ENCODE measurements at places on chromosomes 3 and 15. TPM values are rescaled to one million over a fixed set of nuclear protein-coding genes. Genes with fewer than 3 reads are reported as not detected.

GRCh38 chr3:62845996-62846395 lies 29.2 kb downstream of the CADPS start:
- DNase-seq, result no peak

NR2E3 gene
- not detected for total RNA-seq

DNA sequence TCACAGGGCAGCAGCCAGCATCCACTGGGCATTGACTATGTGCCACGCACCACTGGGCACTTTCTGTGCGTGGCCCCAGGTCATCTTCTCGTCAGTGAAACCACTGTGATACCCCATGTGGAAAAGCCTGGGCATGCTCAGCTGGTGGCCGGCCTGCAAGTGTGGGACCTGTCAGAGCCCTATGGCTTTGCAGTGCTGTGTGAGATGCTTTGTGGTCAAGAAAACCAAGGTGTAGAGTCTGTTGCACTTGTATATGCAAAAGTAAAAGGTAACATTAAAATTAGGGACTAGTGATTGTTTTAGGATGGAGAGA lies 69.5 kb downstream of the PGPEP1L start:
- DNase-seq, result no peak

GRCh38 chr3:46293991-46294833 lies 52.0 kb downstream of the CCR3 start:
- no peak for DNase-seq

DNA sequence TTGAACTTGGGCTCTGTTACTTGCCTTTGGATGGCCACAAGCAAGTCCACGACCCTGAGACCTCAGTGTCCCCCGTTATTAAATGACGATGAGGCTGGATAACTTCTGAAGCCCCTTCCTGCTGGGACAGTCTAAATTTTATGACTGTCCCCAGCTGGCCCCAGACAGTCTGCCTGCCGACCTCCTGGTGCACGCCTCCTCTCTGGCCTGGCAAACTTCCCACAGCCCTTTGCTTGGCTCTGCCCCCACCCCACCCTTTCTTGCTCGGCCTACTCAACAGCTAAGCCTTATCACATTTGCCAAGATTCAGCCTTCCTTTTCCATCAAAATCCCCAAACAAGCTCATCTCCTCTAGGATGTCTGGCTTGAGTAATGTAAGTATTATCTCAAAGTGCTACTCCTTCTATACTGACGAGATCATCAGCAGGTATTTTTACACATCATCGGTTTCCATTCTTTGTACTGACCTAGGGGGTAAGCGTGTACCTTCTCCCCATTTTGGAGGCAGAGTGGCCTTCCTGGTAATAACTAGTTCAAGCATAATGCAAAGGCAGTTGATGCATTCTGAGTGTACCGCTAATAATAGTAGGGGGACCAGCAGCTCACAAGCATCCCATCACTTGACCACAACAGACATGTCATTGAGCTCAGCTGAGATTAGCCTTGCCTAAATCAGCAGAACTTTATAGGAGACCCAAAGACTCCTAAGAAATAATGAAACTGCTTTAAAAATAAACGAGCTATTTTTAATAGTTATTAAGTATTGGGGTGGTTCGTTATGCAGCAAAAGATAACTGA lies 120.8 kb upstream of the HACD2 start:
- no peak for DNase-seq

GRCh38 chr15:31502541-31503229 lies 176.1 kb downstream of the KLF13 start:
- DNase-seq, result no peak

- no peak for DNase-seq
These were observed 1.3 kb downstream of the CCDC80 start for GRCh38 chr3:112639455-112640225.

DNA sequence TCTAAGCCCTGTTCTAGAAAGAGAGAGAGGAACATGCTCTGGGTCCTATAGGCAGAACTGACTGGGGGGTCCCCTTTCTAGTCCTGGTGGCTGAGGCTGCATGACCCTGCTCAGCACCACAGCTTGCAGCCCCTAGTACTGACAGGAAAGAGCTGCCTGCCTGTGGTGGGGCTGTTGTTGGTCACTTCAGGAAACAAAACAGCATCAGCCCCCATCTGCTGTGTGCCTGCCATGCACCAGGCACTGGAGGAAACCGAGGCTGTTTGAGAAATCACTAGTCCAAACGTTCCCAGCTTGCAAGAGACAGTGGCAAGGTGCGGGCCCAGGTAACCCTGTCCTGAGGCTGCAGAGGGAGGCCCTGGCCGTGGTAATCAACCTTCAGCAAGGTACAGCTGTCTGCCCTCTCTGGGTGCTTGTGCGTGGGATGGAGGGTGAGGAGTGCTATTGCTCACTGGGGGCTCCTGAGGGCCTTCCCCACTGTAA lies 90.6 kb downstream of the IQSEC1 start:
- no peak for DNase-seq

DNA sequence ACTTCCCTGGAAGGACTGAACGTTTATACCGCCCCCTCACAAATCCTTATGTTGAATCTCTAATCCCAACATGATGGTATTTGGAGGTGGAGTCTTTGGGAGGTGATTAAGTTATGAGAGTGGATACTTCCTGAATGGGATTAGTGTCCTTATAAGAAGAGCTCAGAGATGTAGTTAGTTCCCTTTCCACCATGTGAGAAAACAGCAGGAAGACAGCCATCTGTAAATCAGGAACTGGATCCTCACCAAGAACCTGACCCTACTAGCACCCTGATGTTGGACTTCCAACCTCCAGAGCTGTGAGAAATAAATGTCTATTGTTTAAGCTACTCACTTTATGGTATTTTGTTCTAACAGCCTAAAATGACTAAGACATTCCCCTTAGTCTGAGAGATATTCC lies 33.3 kb upstream of the SACM1L start:
- DNase-seq, result peak; percentile 33

DNA sequence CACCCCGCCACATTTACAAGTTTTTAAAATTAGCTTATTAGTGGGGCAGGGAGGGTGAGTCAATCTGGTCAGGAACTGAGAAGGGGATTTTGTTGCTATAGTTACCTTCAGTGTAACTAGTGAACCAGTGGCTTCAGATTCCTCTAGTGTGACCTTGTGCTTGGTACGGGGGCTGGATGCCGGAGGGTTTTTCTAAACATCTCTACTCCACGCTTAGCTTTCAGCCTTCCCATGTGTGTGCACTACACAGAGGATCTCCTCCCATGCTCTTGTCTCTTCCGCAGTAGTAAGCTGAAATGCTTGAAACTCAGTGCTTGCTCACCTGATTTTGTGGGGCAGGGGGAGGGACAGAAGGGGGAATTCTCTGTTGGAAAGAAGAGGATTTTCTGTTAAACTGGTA lies 67.9 kb upstream of the AKAP13 start:
- no peak for DNase-seq

FBXW12 gene
- 0.55 TPM for total RNA-seq

- no peak for DNase-seq
These were observed 14.7 kb downstream of the RARRES1 start for GRCh38 chr3:158717576-158717975.

GRCh38 chr3:152176998-152177397 lies 91.7 kb upstream of the MBNL1 start:
- DNase-seq, result no peak

- no peak for DNase-seq
These were observed 542.2 kb downstream of the FOXP1 start for GRCh38 chr3:71041371-71041770.

- no peak for DNase-seq
These were observed 21.8 kb downstream of the RARB start for GRCh38 chr3:25449857-25450256.

DNAJC19 gene
- 52.1 TPM for total RNA-seq

HACD3 gene
- 157 TPM for total RNA-seq

DNA sequence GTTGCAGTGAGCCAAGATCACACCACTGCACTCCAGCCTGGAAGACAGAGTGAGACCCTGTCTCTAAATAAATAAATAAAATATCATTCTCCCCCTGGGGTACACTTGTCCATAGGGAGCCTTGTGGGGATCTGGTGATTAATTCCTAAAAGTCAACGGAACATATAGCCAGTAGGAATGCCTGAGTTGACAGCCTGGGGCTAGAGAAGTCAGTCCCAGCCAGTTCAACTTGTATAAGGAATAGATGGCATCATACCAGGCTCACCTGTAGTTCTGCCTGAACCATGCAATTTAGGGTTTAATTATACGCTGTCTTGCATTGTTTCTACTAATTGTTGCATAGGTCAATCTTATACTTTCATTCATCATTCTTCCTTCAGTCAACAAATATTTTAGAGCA lies 5.9 kb upstream of the BOC start:
- DNase-seq, result no peak

ANKRD34C gene
- not detected for total RNA-seq

- DNase-seq, result no peak
These were observed 12.1 kb downstream of the KIF9 start for GRCh38 chr3:47270526-47270925.
